H7 (cell line): ENCODE measurements at places on chromosomes 4 and X.

GRCh38 chr4:138269175-138269574, 27.0 kb upstream of the SLC7A11 start:
- DNase-seq = no peak

- peak; percentile 59 for DNase-seq
Measured at GRCh38 chrX:71178908-71179307, 34.3 kb downstream of the NLGN3 start.

DNA sequence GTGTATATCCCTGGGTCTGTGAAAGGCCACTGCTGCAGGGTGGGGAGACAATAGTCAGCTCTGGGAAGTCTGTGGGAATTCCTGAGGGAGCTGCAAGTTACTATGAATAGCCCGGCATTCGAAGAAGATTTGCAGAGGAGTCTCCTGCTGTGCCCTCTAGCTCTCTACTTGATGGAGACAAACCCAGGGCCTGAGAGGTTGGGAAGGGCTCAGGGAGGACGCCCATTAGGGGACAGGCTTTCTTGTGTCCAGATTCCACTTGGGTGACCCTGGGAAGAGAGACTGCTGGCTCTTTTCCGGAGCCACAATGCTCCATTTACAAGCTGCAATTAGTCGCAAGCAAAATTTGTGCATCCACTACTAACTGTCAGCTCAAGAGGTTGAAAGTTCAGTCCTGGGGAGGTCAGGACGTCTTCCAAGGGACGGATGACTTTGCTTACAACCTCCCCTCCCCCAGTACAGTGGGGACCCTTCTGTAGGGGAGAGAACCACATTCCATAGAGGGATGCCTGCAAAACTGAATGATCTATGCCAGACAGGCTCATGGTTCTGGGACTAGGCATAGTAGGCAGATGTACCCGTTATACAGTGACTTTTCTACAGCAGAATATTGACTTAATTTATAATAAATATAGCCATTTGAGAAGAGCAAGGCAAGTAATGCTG, 48.2 kb upstream of the PHOX2B start:
- DNase-seq = peak; percentile 51

DNA sequence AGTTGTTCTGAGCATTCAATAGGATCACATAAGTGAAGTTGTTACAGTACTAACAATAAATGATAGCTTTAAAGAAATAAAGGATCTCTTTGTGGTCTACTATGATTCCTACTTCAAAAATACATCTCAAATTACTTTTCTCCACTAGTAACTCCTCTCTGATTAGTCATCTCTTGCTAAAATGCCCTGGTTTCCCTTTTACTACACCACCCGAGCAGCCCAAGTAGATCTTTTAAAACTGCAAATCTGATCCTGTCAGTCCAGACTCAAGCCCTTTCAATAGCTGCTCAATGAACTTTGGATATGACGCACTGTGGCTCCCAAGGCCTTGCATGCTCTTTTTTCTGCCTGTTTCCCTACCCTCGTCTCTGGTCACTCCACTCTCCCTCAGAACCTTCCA, 97.5 kb downstream of the MAOA start:
- no peak for DNase-seq

- DNase-seq = no peak
Measured at GRCh38 chr4:123417813-123418212, 21.2 kb downstream of the SPRY1 start.

GRCh38 chrX:39577206-39577984, 520.4 kb downstream of the BCOR start:
- DNase-seq = no peak

GRCh38 chr4:136741468-136741867, 790.8 kb downstream of the PCDH18 start:
- DNase-seq = no peak

GRCh38 chr4:78650106-78651024, 98.8 kb downstream of the ANXA3 start:
- no peak for DNase-seq

GRCh38 chr4:6235901-6236640, 33.6 kb upstream of the WFS1 start:
- DNase-seq = no peak

GRCh38 chr4:172758586-172759340, 409.8 kb upstream of the GALNT7 start:
- DNase-seq = no peak

DNA sequence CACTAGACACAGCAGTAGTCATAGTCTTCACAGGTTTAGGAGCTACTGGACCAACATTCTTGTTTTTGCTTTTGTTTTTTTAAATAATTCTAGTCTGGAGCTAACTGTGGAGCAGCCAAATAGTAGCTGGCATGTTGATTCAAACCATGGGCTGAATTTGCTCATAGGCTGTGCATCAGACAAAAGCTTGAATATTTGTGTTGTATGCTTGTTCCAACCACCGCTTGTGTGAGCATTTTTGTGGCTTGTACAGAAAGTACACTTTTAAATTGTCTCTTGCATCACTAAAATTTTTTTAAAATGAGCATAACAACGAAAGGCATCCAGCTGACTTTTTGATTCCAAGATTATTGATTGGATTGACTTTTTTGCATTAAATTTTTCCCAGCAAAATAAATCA, 39.6 kb downstream of the CCNI start:
- no peak for DNase-seq

DNA sequence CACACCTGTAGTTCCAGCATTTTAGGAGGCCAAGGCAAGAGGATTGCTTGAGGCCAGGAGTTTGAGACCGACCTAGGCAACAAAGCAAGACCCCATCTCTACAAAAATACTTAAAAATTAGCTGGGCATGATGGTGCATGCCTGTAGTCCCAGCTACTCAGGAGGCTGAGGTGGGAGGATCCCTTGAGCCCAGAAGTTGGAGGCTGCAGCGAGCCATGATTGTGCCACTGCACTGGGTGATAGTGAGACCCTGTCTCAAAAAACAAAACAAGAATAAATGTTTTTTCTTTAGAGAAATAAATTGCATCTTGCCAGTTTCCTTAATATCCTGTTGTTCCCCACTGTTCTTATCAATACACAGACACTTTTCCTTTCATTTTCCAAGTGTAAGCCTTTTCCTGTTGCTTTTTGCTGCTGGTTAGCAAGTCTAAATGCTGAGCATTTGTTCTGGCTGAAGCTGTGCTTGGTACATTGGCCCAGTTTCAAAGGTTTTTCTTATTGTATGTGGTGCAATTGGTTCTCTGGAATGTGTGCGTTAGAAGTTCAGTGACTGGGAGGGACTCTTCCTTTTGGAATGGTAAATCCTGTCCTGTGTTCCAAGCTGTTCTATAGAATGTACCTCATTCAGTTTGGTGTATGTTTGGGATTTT, 98.2 kb downstream of the AFF1 start:
- DNase-seq = no peak

GRCh38 chr4:53785996-53786395, 194.7 kb upstream of the LNX1 start:
- no peak for DNase-seq

GRCh38 chr4:142893012-142893411, 46.9 kb upstream of the INPP4B start:
- DNase-seq = no peak

DNA sequence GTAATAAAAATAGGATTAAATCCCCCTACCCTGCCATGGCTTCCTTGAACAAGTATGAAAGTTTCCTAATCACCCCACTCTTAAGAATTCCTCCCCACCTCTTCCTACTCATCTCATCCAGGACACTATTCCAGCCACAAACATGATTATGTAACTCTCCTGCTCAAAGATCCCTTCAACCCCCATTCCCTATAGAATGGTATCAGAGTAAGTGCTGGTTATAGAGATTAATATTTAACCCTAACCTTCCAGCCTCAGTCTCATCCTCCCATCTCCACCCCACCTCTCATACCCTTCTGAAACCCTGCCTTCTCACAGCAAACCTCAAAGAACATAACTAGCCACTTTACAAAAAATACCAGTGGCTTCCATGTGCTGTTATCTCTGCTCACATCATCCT, 155.1 kb downstream of the PPP3CA start:
- DNase-seq = no peak

DNA sequence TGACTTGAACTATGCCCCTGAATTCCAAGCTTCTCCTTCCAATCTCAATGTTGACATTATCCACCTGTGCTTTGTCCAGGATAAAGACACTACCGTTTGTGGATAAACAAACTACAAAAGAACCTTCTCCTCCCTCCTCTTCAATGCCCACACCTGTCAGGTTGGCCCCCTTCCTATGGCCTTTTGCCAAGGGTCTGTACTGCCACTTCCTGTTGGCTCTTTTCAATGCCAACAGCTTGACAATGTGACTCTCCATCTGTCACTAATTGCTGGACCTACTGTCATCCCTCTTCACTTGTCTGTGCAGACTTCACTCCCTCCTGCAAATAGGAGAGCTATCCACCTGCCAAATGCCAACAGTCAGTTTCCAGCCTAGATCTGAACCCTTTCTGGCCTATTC, 35.8 kb upstream of the MID1 start:
- DNase-seq = no peak
